ENCODE measurements at places on chromosomes 6 and 20.

DNA sequence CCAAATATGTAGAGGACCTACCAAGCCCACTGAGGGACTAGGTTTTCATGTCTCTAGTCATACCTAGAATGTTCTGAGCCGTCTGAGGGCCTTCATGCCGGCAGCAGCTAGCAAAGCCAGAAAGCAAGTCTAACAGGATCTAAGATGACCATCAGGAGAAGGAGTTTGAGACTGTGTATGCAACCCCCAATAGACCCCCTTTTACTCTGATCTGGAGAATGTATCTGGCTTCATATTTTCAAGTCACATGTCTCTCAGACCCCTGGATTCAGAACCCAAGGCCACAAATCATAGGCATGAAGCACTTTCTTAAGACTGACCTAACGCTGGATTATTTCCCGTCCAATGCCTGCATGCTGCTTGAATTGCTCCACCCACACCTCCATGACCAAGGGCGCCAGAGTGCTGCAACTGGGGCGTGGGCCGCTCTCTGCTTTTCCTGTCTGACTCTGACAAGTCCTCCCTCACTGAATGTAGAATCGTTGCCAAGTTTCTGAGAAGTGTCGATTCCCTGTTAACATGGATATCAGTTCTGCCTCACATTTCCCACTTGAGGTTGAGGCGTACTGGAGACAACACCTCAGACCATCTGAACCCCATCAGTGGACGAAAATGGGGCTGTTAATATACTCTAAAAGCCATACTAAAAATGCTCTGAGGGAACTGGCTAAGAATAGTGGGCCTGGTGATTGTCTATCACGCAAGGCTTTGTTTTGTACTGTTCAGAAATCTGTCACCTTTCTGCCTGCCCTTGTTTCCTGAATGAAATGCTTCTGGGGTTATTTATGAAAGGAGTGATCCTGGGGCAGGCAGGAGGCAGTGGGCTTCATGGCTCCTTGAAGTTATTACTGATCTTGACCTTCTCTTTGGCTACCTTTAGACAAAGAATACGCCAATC is 23.9 kb upstream of the ASXL1 start:
- peak; percentile 33 for DNase-seq

DNA sequence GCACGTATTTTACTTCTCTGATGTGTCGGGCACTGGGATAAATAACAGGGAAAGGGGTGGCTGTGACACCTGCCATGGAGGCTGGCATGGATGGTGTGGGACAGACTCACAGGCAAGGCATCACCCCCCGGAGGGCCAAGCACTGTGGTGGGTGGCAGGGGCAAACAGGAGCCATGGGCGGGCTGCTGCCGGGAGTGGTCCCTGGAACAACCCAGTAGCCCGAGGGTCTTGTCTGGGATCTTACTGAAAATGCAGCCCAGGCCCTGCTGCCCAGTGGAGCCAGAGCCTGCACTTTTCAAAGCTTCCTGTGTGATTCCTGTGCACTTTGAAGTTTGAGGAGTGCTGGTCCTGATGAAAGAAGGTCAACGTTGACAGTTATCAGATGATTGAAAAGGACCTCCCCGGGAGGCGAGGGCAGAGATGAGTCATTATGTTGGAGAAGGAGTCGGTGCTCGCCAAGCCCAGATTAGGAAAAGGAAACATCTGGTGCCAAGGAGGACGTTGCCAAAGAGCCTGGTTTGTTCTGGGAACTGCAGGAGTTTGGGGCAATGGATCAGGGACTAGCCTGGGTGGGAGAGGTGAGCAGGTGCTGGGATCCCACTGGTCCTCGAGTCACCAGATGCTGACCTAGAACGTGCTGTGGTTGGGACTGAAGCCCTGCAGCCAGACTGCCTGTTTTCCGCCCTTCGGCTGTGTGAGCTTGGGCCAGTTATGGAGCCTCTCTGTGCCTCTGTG is 130.0 kb upstream of the GGTLC1 start:
- no peak for DNase-seq

- no peak for DNase-seq
These were observed 31.0 kb downstream of the ZC3H12D start for GRCh38 chr6:149453597-149454345.

GRCh38 chr6:118353564-118353963 is 194.5 kb upstream of the PLN start:
- no peak for DNase-seq

GRCh38 chr20:41279546-41280225 is 37.8 kb downstream of the ZHX3 start:
- no peak for DNase-seq

DNA sequence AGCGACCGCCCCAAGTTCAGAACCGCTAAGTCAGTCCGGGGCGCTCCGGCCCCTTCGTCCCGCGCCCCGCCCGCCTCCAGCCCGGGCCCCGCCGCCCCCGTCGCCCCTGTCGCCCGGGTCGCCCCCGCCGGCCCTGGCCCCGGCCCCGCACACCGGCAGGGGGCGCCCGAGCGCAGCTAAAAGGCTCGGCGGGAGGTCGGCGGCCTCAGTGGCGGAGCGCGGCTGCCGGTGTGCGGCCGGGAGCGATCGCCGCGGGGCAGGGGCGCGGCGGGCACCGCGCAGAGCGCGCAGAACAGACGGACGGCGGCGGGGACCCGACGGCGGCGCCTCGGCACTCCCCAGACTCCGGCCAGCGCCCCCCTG is at the start of gene FNDC1:
Gene FNDC1, plus strand, starts transcription at position 208 of the 363 bp plus-strand sequence. CDS start 197 bp downstream, outside the sequence.
- no peak for DNase-seq

GRCh38 chr6:29230666-29231065 is 60.0 kb downstream of the OR2J2 start:
- DNase-seq, result no peak

GRCh38 chr6:37877373-37878149 is 58.0 kb downstream of the ZFAND3 start:
- DNase-seq, result no peak

DNA sequence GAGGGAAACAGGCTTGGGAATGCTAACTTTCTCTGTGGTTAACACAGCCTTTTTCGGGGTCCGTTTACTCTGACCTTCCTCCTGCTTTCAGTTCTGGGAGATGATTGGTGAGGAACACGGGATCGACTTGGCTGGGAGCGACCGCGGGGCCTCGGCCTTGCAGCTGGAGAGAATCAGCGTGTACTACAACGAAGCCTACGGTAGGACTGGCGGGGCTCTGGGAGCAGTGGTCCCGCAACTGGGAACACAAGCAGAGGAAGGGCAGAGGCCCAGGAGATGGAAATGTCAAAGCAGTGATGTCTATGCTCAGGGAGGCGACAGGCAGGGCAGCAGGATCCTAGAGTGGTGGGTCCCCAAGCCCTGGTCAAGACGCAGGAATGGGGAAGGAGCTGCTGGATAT is 3.5 kb downstream of the TUBB1 start:
- no peak for DNase-seq
